ENCODE measurements at places on chromosomes 2 and 18.

- DNase-seq, result no peak
These were observed 35.1 kb upstream of the NTSR2 start for GRCh38 chr2:11705063-11705462.

GRCh38 chr18:49017813-49018553 is 67.2 kb upstream of the SMAD7 start:
- DNase-seq, result no peak

GRCh38 chr2:28336982-28337627 is 55.6 kb upstream of the FOSL2 start:
- no peak for DNase-seq

DNA sequence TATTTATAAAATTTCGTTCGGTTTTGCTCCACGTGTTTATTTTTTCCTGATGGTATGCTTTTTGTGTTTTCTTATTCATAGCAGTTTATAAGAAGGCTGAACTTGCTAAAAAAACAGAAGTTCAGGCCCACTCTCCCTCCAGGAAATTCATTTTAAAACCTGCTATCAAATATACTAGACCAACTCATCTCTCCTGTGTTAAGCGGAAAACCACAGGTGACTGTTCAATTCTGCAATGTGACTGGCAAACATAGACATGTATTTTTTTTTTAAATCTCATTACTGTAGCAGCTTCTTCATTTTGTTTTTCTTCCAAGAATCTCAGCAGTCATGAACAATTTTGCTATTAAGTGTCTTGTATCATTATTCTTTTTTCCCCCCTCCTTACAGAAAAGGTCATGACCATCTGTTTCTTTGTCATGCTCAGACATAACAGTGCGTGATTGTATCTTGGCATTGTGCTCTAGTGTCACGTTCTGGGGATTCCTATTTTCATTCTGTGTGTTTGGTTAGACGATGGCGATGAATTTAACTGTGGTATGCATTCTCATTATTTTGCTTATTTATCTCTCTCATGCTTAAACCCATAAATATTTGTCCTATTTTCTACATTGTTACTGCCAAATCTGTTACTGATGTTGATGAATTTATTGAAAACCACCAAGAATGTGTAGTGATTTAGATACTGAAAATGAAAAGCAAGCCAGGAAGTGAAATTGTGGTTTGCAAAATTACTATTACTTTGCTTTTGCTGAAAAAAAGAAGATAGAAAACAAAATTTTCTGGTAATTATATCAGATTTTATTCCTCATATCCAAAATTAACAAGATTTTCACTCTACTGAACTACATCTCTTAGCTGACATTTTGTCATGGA is 74.6 kb upstream of the UNC80 start:
- no peak for DNase-seq

GRCh38 chr2:241617431-241618154 is 19.4 kb downstream of the THAP4 start:
- no peak for DNase-seq

DNA sequence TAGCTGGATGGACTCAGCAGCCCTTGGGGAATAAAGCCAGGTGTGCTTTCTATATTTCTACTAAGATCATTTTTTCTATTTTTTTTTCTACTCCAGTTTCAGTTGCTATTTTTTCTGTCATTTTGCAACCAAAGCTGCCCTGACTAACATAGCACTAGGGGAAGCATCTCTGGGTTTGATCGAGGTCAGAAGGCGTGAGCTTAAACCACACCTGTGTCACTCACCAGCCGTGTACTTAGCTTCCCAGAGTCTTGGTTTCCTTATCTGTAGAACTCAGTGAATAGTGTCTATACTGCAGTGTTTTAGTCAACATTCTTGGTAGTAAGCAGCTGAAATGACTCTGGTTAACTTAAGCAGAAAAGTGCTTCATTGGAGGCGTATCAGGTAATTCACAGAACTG is 489.6 kb upstream of the SPRED2 start:
- no peak for DNase-seq

DNA sequence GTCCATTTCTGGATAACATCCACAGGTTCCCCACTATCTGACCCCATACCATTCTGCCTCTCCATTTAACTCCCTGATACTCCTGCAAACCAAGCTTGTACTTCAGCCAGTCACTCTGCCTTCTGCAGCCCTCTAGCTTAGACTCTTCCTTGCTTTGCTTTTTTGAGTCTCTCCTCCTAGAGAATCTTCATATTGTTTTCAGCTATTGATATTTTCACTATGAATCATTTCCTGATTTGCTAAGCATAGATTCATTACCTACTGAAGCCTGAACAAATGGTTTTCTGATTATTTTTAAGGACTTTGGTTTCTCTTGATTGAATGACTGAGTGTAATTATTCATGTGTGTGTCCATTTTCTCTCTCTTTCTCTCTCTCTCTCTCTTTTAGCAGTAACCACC is 2102.3 kb upstream of the CELF4 start:
- no peak for DNase-seq

- DNase-seq, result no peak
These were observed 210.1 kb downstream of the NDUFA10 start for GRCh38 chr2:239814861-239815601.

GRCh38 chr2:40719414-40719813 is 267.5 kb upstream of the SLC8A1 start:
- DNase-seq, result no peak

- DNase-seq, result no peak
These were observed 95.1 kb upstream of the WDSUB1 start for GRCh38 chr2:159381574-159381973.

DNA sequence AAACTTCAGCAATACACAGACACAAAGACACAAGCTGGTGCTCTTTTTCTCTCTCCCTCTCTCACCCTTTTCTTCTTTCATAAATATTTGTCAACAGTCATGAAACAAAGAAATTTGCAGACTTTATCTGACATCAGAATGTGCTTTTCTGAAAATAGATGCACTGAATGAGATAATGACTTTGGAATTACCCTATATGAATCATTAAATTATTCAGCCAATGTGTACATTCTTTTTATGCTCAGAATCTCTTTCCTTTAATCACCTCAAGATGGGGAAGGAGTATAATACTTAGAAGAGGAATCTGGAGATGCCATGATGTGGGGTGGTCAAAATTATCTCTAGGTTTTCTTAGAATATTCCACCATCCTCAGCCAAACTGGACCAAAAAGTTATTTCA is 289.9 kb downstream of the LRRTM1 start:
- DNase-seq, result no peak

- DNase-seq, result no peak
These were observed 111.3 kb upstream of the SIX2 start for GRCh38 chr2:45120546-45120945.

- no peak for DNase-seq
These were observed 399.3 kb downstream of the LRATD1 start for GRCh38 chr2:15031745-15032240.

DNA sequence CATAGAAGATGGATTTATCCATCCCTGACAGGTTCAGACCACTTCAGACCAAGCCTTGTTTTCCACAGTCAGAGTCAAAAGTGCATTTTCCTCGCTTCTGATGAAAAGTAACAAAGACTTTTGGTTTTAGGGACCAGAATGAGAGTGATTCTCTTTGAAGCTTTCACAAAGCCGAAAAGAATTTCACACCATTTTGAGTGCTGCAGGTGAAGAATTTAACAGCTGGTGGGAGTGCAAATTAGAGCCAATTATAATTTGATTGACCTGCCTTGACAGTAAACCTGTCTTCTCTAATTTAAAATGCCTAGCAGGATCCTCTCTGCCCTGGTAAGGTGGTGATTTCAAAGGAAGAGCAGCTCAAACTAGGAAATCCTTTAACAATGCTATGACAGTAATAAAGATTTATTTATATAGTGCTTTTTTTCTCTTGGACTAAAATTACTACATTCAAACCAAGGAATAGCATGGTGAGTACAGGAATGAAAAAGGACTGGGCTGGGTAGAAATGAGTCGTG is 241.6 kb downstream of the HRH4 start:
- no peak for DNase-seq

GRCh38 chr18:5058768-5059695 is 138.0 kb downstream of the AKAIN1 start:
- DNase-seq, result peak; percentile 2

Measured in activated naive CD4-positive, alpha-beta T cell (primary cell).